ENCODE measurements at places on chromosomes 7 and 10. TPM values are rescaled to one million over a fixed set of nuclear protein-coding genes. Genes with fewer than 3 reads are reported as not detected.
A peak's percentile ranks its signal among the peaks of the same experiment; 100 is the strongest.

The CPXM2 gene
- not detected for polyA plus RNA-seq

DNA sequence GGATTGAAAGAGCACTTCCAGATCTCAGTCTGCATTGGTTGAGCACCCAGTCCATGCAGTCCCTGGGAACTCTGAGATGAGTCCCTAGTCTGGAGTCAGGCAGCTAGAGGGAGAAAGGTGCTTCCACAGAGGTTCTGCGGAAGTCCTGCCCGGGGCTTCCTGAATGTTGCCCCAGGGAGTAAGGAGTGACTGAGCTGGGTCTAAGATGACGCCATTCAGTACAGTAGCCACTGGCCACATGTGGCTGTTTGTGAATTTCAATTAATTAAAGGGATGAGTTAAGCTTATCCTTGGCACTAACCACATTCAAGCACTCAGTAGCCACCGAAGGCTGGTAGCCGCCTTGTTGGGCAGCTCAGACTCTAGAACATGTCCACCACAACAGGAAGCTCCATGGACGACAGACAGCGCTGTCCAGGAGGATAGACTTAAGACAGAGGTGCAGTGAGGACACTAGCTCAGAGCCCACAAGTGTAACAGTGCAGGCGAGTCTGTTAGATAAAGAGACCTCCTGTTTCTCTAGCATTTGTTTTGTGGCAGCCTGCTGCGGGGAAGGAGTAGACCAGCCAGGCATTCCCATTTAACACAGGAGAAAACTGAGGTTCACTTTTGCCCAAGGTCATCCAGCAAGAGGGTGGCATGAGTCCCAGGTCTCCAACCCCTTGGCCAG, 101.6 kb upstream of the PPIF start:
- H3K4me3 ChIP-seq: peak overlapping the region; percentile 89
- peaks cover 2% of the 10 kb centered on the region for H3K27me3 ChIP-seq
- no peak for DNase-seq
- peak overlapping the region; percentile 88 for H3K27ac ChIP-seq

- H3K36me3 ChIP-seq: no peaks in the 10 kb centered on the region
- peaks cover 20% of the 10 kb centered on the region for H3K27me3 ChIP-seq
- peaks cover 6% of the 10 kb centered on the region for H3K4me1 ChIP-seq
Measured at GRCh38 chr7:19146699-19147098, 1.5 kb upstream of the FERD3L start.

The LRWD1 gene
- polyA plus RNA-seq: 21.5 TPM

The PHKG1 gene
- polyA plus RNA-seq: not detected

The SSC4D gene
- polyA plus RNA-seq: not detected

The EGR2 gene
- 0.29 TPM for polyA plus RNA-seq

Measured in immature natural killer cell (primary cell).